ENCODE measurements at places on chromosomes 4 and X.

DNA sequence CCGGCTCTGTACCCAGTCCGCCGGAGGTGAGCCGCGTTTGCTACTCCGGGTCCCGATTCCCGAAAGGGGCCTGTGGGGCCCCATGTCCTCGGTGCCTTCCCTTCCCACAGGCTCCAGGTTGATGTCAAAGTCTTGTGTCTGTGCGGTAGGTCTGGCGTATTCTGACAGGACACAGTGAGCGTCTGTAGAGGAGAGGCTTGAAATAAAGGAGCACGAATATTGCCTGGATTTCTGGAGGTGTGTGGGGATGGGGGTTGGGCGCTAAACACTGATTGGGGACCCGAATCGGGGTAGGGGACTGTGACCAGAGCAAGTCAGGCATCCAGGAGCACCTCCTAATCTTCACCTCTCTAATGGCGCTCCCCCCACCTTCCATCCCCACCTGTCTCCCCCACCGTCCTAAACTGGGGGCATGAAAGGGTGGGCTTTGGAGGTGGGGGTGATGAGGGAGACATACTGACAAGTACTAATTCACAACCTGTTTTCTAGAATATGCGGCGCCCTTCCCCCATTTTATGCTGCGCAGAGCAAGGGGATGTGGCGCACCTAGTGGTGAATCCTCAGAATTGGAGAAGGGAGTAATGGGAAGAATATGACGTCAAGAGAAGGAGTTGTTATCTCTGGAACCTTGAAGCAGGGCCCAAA is 855 bp downstream of the GPRASP2 start:
- peak; percentile 15 for DNase-seq

DNA sequence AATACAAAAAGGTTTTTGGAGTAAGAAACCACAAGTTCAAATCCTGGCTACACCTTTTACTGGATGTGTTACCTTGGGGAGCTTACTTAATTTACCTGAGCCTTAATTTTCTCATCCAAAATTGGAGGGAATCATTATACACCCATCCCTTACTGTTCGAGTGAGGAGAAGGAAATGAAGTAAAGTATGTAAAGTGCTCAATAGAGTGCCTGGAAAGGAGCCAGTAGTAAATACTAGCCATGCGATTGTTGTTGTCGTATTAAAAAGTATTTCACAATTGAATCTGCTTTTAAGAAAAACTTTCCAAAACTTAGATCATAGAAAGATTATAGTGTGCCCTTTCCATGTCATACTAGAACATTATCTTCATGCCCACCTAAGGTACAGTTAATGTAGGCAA is 124.5 kb downstream of the ATXN3L start:
- DNase-seq = no peak

DNA sequence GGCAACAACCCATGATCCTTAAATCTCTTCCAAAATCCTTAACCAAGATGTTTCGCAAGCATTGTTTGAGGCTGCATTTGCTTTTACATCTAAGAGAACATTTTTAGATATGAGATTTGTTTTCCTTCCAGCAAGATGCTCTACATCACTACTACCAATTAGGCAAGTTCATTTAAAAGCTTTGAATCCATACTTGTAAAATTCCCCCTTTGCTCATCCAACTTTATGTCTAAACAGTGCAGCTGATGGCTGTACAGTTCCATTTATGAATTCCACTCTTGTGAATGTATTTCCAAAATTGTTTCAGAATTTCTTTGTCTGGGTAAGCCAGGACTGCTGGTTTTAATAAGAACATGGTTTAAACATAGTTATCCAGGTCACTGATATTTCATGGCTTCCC is 31.5 kb downstream of the RAI2 start:
- no peak for DNase-seq

GRCh38 chrX:46676399-46677356 is 82.2 kb downstream of the SLC9A7 start:
- no peak for DNase-seq

DNA sequence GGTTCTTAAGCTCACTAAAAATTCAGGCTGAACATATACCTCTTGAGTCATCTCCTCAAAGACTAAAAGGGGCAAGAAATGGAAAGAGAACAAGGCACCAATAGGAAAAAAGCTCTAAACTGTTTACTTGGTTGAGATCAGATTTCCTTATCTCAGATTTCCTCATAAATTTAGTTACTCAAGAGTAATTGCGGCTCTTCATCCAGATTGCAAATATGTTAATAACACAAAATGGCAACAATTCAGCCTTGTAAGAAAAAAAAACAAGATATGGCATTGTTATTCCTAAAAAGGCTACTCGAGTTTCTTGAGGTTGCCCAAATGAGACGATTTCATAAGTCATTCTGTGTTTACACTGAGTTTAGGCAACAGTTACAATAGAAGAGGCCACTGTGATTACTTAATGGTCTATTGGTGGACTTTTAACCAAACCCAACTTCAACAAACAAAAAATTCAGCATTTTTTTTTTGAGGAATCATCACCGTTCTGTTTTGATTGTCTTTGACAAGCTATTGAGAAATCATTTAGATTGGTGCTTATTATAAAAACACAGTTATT is 97.9 kb upstream of the PDHA1 start:
- DNase-seq = no peak

DNA sequence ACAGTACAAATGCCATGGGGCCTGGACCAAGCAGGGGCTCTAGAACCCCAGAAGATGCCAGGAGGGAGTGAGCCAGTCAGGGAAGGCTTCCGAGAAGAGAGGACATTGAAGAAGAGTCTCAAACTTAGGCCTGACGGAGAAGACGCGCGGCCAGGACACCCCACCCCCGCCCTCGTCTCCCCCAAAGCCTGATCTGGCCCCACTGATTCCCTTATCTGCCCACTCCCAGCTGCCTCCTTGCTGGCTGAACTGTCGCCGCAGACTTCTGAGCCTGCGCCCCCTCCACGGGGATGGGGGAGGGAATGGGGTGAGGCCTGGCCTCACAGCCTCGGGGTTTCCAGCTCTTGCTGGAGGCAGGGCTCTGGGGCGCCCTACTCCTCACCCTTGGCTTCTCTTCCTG is 3.6 kb upstream of the GATA1 start:
- DNase-seq = no peak

- no peak for DNase-seq
These were observed 57.3 kb upstream of the PRSS12 start for GRCh38 chr4:118410138-118410537.

DNA sequence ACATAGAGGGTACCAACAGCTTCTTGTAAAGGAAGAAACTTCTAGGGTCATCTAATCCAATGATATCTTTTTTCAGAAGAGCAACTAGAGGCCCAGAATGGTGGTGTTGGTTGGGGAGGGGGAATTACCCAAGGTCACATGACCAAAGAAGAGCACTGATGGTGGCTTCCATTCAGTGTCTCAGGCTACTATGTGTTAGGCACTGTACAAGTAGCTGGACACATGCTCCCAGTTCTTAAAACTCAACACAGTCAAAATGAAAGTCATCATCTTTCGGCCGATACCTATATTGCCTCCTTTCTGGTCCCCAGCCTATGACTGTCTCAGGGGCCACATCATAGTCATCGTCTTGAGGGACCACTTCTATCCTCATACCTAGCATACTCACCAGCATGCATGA is 88.1 kb downstream of the ARHGAP6 start:
- DNase-seq = no peak

DNA sequence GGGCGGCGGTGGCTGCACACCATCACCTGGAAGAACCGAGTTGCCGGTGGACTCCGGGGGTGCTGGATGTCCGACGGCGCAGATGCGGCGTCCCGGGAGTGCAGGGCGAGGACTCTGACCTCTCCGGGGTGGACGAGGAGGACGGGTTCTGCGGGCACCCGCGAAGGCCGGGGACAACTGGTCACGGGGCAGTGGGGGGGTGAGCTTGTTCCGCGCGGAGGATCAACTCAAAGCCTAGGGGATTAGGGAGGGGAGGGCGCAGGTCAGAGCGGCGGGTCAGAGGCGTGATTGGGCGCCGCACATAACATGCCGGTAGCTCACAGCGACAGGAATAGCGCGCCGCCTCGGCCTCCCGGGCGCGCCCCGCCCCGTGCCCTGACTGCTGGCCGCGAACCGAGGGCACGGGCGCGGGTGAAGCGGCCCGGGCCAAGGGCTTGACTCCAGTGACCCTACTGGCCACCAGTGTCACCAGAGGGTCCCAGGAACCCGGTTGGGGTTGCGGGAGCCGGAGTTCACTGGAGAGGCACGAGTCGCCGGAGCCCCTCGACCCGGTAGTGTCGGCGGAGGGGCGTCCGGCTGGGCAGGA is at the start of gene KLHL34:
TSS of gene KLHL34 (minus strand) at position 179 of the 586 bp plus-strand sequence. CDS start 542 bp downstream, outside the sequence.
- no peak for DNase-seq

- DNase-seq = no peak
These were observed 14.8 kb downstream of the PJA1 start for GRCh38 chrX:69150281-69150960.

DNA sequence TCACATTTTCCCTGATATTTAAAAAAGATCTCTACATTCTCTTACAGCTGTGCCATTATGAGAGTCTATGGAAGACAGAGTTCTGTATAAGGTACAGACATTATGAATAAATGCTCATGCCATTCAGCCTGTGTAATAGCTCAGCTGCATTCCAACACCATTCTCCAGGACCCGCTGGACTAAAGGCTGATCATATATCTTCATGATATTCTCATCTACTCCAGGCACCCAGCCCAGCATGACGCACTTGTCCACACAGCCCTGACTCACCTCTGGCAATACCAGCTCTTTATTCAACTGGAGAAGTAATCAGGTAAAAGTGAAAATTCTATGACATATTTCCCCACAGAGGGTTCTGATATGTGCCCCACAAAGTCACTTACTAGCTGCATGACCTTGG is 437.5 kb upstream of the FGF16 start:
- DNase-seq = no peak

DNA sequence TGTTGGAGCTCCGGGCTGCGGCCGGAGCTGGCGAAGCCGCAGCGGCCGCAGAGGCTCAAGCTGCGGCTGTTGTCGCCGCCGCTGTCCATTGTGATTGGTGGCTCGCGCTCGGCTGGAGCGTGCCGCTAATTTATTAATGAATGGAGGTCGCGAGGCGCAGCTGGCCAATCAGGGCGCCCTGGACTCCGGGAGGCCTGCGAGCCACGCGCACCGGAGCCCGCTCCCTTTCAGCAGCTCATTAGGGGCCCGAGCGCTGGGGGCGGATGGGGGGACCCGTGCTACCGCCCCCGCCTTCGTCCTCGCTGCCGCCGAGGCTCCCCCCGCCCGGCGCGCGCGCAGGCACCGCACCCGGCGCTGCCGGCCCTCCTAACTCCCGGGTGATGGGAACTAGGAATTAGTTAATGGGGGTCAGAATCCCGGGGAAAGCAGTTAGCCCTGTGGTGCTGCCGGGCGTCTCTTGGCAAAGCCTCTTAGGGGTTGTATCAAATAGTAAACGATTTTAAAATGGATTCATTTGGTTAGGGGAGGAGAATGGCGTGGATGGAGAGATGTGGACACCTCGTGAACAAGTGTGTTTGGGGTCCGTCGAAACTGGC is 589 bp upstream of the NEUROG2 start:
- DNase-seq = no peak

DNA sequence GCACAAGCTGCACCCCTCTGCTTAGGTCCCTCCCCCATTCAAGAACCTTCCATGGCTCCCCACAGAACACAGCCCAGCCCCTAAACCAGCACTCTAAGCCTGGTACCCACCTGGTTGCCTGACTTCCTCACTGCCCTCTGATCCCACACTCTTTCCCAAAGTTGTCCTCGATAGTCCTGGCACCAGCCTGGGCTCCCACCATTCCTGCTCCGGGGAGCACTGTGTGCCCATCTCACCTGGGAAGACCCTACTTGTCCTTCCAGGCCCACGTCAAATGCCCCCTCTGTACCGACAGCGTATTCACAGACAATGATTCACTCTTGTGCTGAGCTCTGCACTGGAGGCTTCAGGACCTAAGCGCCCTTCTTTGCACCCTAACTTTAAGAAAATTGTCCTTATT is 40.1 kb downstream of the ABLIM2 start:
- no peak for DNase-seq

Data from NCI-H187 (cell line).